ENCODE measurements at places on chromosomes 2 and 18. TPM values are rescaled to one million over a fixed set of nuclear protein-coding genes. Genes with fewer than 3 reads are reported as not detected.
A peak's percentile ranks its signal among the peaks of the same experiment; 100 is the strongest.

DNA sequence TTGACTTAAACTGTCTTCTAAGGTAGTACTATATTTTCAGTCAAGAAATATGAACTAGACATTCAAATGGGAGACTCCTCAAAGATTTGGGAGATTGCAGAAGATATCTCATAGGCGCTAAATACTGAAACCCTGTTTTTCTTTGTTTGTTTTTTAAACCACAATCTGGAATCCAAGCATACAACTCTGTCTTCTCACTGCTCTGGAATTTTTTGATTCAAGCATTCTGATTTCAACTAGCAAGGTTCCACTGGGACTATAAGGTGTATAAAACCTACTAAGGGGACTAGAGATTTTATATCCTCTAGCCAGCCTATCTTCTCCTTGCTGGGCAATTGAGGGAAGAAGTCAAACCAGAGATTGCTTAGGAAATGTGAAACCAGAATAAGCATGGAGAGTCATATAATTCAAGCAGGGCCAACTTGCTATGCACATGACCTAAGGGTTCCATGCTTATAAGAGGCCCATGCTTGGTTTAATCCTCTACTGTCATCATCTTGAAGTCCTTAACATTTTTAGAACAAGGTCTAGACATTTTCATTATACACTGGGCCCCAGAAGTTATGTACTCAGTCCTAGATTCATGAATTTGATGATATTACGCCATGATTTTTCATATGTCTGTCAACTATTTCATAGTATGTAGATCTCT lies 405.5 kb downstream of the PARD3B start:
- H3K4me1 ChIP-seq = peaks cover 14% of the 10 kb centered on the region
- no peak overlapping the region for H3K4me3 ChIP-seq
- no peaks in the 10 kb centered on the region for H3K27me3 ChIP-seq
- H3K27ac ChIP-seq = peak overlapping the region; percentile 32
- no peak for DNase-seq
- H3K36me3 ChIP-seq = peaks cover 2% of the 10 kb centered on the region

- H3K4me3 ChIP-seq = no peak overlapping the region
- no peaks in the 10 kb centered on the region for H3K36me3 ChIP-seq
- H3K4me1 ChIP-seq = no peaks in the 10 kb centered on the region
- no peak for DNase-seq
- peaks cover 6% of the 10 kb centered on the region for H3K27me3 ChIP-seq
These were observed 530.3 kb upstream of the MEX3C start for GRCh38 chr18:51727780-51728179.

DNA sequence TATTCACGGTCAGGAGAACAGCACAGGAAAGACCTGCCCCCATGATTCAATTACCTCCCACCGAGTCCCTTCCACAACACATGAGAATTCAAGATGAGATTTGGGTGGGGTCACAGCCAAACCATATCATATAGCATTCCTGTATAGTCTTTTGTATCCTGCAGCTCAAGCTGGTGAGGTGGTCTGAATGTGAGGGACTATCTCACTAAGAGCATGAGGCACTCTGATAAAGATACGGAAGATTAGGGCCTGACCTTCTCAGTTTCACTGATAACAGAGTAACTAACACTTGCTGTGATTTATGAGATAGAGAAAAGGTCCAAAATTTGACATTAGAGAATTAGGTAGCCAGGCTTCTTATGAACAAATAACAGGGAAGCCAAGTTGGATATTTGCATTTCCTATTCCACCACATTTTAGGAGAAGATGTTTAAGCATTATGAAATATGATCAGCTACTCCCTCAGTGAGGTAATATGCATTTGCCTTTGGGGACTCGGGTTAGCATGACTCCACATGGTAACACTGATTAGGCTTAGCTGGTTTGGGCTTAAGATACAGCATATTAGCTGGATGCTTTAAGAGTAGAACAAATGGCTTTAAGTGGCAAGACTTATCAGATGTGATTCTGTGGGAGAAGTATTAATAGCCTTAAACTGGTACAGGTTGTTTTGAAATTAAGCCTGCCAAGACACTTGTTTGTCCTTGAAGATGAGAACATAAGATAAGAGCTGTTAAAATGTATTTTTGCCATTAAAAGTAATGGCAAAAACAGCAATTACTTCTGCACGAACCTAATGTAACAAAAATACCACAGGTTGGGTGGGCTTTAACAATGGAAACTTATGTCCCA lies 106.9 kb upstream of the MSTN start:
- H3K27ac ChIP-seq = no peak overlapping the region
- H3K4me1 ChIP-seq = no peaks in the 10 kb centered on the region
- no peak for DNase-seq

DNA sequence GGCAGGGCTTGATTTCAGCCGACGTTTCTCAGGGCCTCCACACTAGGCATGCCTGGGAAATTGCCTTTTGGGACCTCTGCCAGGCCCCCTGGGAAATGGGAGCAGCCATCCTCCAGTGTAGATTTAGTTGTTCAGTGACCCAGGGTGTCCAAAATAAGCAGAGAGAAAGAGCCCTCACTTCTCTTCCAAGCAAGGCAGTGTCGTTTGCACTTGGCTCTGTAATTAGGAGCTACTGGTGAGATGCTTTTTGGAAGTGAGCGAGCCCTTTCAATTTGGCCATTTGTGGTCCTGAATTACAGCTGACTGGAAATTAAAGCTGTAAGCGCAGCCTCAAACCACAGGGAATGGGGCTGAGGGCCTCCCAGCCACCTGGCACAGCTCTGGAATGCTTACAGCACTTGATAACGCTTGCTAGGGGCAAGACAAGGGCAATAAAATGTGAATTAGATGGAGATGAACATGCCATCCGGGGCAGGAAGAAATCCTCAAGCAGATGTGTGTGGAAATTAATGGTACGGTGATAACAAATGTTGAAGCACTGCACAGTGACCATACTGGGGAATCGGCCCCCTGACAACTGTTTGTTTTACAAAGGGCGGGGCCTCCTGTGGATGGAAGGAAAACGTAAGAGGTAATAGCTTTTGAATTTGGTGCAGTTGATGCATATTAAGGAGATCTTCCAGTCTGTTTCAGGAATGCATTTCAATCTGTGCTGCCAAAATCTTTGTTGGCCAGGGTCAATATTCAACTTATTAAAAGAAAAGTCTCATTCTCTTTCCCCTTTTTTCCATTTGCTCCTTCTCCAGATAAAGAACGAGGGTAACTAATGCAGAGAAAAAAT lies 173.1 kb downstream of the UXS1 start:
- DNase-seq = no peak
- H3K4me3 ChIP-seq = no peak overlapping the region
- no peaks in the 10 kb centered on the region for H3K27me3 ChIP-seq

DNA sequence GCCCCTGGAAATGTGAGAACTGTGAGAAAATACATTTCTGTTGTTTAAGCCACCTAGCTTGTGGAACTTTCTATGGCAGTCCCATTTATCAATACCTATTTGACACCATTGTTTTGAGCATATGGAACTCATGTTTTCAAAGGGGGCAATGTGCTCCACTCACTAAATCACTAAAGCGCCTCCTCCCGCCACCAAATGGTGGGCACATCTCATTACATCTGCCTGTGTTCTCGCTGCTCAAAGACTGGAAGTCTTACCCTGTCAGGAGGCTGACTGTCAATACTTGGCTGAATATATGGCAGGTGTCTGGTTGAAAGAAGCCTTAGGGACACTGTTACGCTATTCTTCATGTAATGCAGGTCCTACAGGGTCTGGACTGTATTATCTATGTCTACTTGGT lies 767.7 kb downstream of the TSN start:
- no peaks in the 10 kb centered on the region for H3K36me3 ChIP-seq
- no peak overlapping the region for H3K27ac ChIP-seq
- DNase-seq = no peak
- no peaks in the 10 kb centered on the region for H3K4me1 ChIP-seq
- H3K27me3 ChIP-seq = no peaks in the 10 kb centered on the region
- no peak overlapping the region for H3K4me3 ChIP-seq

DNA sequence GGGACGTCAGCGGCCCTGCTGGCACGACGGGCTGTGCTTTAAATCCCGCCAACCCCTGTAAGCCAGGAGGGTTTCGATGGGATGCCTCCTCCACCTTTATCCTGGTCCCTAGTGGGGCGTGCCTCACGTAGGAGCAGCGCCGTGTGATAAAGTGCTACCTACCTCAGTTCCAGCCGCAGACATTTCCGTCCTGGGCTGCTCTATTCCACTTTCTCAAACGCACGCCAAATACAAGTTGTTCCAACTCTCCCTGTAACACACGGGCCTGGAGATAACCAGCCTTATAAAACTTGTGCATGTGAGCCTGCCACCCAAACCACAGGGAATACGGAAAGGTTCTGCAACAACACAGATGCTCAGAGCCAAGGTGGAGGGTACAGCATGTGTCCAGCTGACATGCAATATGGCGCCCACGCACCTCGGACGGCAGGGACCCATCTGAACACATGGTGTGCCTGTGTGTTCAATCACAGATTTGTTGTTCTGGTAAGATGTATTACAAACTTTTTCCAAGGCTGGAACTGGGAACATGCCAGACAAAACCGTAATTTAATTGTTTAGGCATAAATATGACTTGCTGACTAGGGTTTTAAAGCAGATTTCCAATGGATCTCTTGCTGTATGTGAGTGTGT lies 47.7 kb downstream of the ZNF516 start:
- H3K27me3 ChIP-seq = no peaks in the 10 kb centered on the region
- no peak for DNase-seq
- no peak overlapping the region for H3K4me3 ChIP-seq
- H3K4me1 ChIP-seq = peaks cover 53% of the 10 kb centered on the region
- no peak overlapping the region for H3K27ac ChIP-seq

- no peak overlapping the region for H3K4me3 ChIP-seq
- peaks cover 4% of the 10 kb centered on the region for H3K4me1 ChIP-seq
These were observed 94.6 kb upstream of the CHAC2 start for GRCh38 chr2:53672881-53673522.

DNA sequence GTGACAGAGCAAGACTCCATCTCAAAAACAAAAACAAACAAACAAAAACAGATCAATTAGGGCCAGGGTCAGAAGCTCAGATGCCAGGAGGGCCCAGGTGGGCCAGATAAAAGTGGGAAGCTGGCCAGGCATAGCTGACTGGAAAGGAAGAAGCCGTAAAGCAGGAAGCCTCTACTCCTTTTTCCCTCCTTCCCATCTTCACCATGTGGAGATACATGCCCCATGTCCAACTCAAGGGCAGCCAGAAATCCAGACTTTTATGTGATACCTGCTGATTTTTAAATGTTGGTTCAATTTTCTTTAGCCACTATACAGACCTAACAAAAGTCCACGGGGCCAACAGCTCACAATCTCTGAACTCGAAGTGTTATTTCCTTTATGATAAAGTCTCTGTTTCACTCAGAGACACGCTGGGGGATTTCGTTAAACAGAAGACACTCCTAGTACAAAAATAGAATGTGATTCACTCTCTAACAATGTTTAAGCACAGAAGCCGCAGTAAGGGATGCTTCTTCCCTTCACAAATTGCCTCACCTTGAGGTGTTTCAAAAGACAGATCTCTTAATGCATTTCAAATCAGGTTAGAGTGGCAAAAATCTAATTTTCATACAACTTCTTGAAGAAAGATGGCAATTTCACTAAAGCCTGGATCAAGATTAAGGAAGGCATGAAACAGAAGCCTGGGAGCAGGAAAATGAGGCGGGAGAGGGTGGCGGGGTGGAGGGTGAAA lies 14.0 kb downstream of the TMEM247 start:
- DNase-seq = no peak
- H3K36me3 ChIP-seq = no peaks in the 10 kb centered on the region
- H3K27me3 ChIP-seq = peaks cover 18% of the 10 kb centered on the region
- H3K27ac ChIP-seq = no peak overlapping the region
- no peak overlapping the region for H3K4me3 ChIP-seq

GRCh38 chr2:82391386-82391785 lies 2067.7 kb downstream of the SUCLG1 start:
- no peaks in the 10 kb centered on the region for H3K36me3 ChIP-seq
- no peaks in the 10 kb centered on the region for H3K27me3 ChIP-seq
- no peak for DNase-seq
- no peaks in the 10 kb centered on the region for H3K4me1 ChIP-seq

GRCh38 chr2:211055438-211055837 lies 499.0 kb downstream of the CPS1 start:
- H3K36me3 ChIP-seq = no peaks in the 10 kb centered on the region
- H3K4me1 ChIP-seq = no peaks in the 10 kb centered on the region
- H3K27me3 ChIP-seq = no peaks in the 10 kb centered on the region
- no peak overlapping the region for H3K27ac ChIP-seq
- no peak for DNase-seq

- no peaks in the 10 kb centered on the region for H3K36me3 ChIP-seq
- DNase-seq = no peak
- no peak overlapping the region for H3K4me3 ChIP-seq
- no peak overlapping the region for H3K27ac ChIP-seq
- no peaks in the 10 kb centered on the region for H3K27me3 ChIP-seq
These were observed 21.5 kb upstream of the DSG3 start for GRCh38 chr18:31426021-31426420.

- no peaks in the 10 kb centered on the region for H3K4me1 ChIP-seq
- no peak overlapping the region for H3K4me3 ChIP-seq
- peaks cover 7% of the 10 kb centered on the region for H3K27me3 ChIP-seq
- no peak overlapping the region for H3K27ac ChIP-seq
These were observed 92.5 kb upstream of the RBBP8 start for GRCh38 chr18:22840606-22841144.

GRCh38 chr2:115609978-115610377 lies 1167.5 kb downstream of the DPP10 start:
- no peaks in the 10 kb centered on the region for H3K27me3 ChIP-seq
- H3K36me3 ChIP-seq = no peaks in the 10 kb centered on the region
- no peak for DNase-seq
- no peaks in the 10 kb centered on the region for H3K4me1 ChIP-seq
- H3K4me3 ChIP-seq = no peak overlapping the region
- H3K27ac ChIP-seq = no peak overlapping the region

- DNase-seq = no peak
- no peak overlapping the region for H3K27ac ChIP-seq
- H3K4me1 ChIP-seq = no peaks in the 10 kb centered on the region
- peaks cover 12% of the 10 kb centered on the region for H3K27me3 ChIP-seq
- no peaks in the 10 kb centered on the region for H3K36me3 ChIP-seq
These were observed 375.3 kb downstream of the SLC4A3 start for GRCh38 chr2:220002699-220003098.

GRCh38 chr18:55120896-55121295 lies 161.6 kb upstream of the CCDC68 start:
- DNase-seq = no peak
- H3K27me3 ChIP-seq = no peaks in the 10 kb centered on the region
- no peak overlapping the region for H3K27ac ChIP-seq
- no peak overlapping the region for H3K4me3 ChIP-seq

DNA sequence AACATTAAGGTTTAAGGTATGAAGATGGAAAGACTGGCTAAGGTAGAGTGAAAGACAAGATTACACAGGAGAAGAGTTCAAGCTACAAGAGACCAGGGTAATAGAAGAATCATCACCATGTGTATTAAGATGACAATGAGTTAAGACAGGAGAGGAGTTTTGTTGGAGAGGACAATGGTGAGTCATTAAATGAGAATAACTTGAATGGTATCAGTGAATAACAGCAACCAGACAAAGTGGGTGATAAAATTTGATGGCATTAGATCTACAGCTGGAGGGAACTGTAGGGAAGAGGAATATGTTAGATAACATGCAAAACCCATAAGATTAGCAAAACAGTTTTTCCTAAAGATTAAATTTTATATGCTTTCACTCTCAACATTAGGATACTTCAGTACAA lies 18.8 kb upstream of the ENOSF1 start:
- H3K27ac ChIP-seq = no peak overlapping the region
- no peaks in the 10 kb centered on the region for H3K27me3 ChIP-seq
- peaks cover 6% of the 10 kb centered on the region for H3K36me3 ChIP-seq

GRCh38 chr2:108171657-108172056 lies 68.1 kb upstream of the SULT1C3 start:
- H3K36me3 ChIP-seq = peaks cover 3% of the 10 kb centered on the region
- H3K4me1 ChIP-seq = no peaks in the 10 kb centered on the region
- H3K27me3 ChIP-seq = peaks cover 20% of the 10 kb centered on the region
- H3K4me3 ChIP-seq = no peak overlapping the region
- no peak for DNase-seq

The IL36G gene
- total RNA-seq = not detected

The METTL4 gene
- total RNA-seq = 14.1 TPM

The HOXD10 gene
- total RNA-seq = not detected

The DHRS9 gene
- total RNA-seq = not detected

The KCNG2 gene
- not detected for total RNA-seq
